NCI-H2171 treated with DMSO at 0.1 percent for 48 hours (cell line): ENCODE measurements at places on chromosomes 7 and 10.
A peak's percentile ranks its signal among the peaks of the same experiment; 100 is the strongest.

- DNase-seq: no peak
Measured at GRCh38 chr7:229184-229964, 37.0 kb downstream of the FAM20C start.

- DNase-seq: no peak
Measured at GRCh38 chr10:28215930-28216329, 86.9 kb downstream of the MPP7 start.

GRCh38 chr10:16491933-16492332 lies 29.7 kb downstream of the C1QL3 start:
- peak; percentile 74 for DNase-seq

DNA sequence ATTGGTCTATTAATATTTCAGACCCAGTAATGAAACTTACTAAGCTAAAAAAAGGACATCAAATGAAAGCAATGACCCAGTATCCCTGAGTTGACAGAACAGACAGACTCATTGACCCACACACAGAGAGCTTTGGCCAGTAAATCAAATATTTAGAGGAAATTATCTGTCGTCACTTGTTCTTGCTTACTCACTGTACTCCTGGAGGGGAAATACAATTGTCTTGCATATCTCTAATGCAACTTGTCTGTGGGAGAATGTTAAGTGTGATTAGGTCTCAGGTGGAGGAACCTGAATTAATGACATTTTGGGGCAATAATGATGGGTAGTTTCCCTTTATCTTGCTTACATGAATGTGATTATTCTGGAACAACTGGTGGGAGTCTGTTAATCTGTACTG lies 80.4 kb downstream of the CUBN start:
- no peak for DNase-seq

- DNase-seq: peak; percentile 58
Measured at GRCh38 chr10:121573538-121573941, 24.7 kb downstream of the FGFR2 start.

GRCh38 chr7:64916-65341 lies 127.4 kb upstream of the FAM20C start:
- DNase-seq: no peak

GRCh38 chr7:68058014-68058413 lies 1061.4 kb downstream of the TYW1 start:
- peak; percentile 12 for DNase-seq

DNA sequence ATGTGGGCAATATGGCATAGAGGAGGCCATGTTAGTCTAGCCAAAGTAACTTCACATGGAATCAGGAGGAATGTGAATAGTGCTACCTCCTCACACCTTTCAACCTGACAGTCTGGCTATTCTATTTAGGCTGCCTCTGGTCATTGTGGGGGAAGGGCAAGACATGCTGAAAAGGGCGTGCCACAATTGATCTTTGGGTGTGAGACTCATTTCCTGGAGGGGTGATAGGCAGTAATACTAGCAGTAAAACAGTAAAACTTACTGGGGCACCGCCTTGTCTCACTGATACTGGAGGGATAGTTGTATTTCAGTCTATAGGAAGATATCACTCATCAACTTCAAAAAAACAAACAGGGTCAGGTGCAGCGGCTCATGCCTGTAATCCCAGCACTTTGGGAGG lies 88.7 kb downstream of the TMEM168 start:
- no peak for DNase-seq

DNA sequence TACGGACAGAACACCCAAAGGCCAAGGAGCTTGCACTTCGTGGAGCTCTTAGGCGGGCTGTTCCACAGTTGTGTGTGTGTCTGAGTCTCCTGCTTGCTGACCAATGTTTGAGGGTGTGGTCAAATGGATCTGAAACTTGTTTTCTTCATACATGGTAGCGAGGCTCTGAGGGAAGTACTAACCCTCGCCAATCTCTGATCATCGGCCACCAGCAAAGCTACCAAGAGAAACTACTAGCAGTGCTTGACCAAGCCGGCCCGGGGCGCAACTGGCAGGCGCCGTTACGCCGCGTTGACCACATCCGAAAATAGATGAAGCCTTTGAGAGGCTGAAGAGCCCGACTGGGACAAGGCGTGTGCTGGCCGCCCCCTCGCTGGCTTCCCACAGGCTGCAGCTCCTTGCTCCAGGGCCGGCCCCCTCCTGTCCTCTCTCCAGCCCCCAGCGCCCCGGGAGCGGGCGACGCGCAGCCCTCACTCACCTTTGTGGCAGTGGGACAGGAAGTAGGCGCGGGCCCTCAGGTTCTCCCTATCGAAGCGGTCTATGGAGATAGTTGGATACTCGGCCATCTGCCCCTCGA lies 384 bp downstream of the DCLRE1C start:
- no peak for DNase-seq

- DNase-seq: no peak
Measured at GRCh38 chr7:116317907-116318306, 107.6 kb downstream of the TES start.

GRCh38 chr10:50470345-50470744 lies 153.4 kb downstream of the SGMS1 start:
- no peak for DNase-seq

- DNase-seq: no peak
Measured at GRCh38 chr10:132336064-132336746, 4.2 kb downstream of the LRRC27 start.

GRCh38 chr10:80567292-80567691 lies 29.6 kb downstream of the SH2D4B start:
- DNase-seq: no peak

DNA sequence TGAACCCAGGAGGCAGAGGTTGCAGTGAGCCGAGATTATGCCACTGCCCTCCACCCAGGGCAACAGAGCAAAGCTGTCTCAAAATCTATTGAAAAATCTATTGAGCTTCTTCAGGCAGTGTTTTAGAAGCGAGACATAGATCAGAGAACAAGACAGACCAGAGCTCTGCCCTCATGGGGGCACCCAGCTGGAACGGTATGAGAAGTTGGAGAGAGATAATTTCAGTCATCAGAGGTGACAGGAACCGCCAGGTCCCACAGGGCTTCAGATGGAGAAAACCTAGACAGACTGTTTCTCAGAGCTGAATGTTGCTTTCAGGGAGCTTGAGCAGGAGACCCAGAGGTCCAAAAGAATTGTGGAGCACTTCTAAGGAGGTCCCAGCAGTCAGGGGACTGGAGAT lies 14.2 kb upstream of the GTF2IRD1 start:
- no peak for DNase-seq

DNA sequence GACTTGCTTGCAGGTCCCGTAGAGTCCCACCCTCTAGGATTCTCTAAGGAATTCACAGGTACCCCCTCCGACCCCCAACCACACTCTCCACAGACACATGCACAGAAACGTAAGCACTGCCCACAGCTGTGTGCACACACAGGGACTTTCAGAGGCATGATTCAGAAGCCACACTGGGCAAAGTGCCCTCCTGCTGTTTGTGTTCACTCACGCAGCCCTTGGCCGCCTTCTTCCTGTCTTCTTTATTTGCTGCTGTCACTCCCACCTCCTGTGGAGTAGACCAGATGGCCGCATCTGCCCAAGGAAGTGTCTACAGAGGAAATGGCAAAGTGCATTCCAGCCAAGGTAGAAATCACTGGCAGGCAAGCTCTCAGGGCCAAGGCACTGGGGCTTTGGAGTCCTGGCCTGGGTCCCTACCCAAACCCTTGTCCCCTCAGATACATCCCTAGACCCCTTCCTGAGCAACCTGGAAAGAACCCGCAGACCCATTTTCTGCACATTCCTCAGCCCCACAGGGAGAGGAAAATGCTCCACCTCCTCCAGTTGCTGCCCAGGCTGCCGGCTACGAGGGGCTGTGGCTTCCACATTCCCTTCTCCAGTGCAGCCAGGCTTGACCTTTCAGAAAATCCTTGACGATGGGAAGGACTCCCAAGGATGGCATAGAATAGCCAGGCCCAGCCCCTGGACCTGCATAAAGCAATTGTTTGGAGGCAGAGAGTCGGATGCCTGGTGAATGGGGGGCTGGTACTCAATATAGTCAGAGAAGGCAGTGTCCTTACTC lies 21.6 kb upstream of the GIMAP8 start:
- DNase-seq: peak; percentile 88

- no peak for DNase-seq
Measured at GRCh38 chr7:142777318-142777717, 6.5 kb downstream of the PRSS2 start.

DNA sequence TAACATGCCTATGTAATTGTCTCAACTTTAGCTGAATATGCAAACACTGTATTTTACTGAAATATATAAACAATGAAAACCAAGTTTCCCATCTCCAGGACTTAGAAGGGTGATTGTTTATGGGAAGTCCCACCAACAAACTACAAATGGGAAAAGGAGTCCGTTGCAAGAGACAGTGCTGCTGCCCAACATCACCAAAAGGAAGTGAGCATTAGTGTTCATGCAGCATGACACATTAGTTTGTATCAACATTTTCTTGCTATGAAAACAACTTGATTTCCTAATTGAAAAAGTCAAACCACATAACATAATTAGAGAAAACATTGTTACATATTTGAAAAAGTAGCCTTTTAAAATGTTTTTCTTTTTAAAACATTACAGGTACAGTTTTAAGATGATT lies 138.5 kb downstream of the ZNF438 start:
- no peak for DNase-seq

- no peak for DNase-seq
Measured at GRCh38 chr7:18960725-18961124, 156.7 kb downstream of the TWIST1 start.

GRCh38 chr7:27211764-27212204 lies 11.9 kb upstream of the HOXA13 start:
- DNase-seq: no peak

GRCh38 chr10:106722524-106722923 lies 442.0 kb downstream of the SORCS1 start:
- no peak for DNase-seq
